ENCODE measurements at places on chromosomes 7 and 10. TPM values are rescaled to one million over a fixed set of nuclear protein-coding genes. Genes with fewer than 3 reads are reported as not detected.

DNA sequence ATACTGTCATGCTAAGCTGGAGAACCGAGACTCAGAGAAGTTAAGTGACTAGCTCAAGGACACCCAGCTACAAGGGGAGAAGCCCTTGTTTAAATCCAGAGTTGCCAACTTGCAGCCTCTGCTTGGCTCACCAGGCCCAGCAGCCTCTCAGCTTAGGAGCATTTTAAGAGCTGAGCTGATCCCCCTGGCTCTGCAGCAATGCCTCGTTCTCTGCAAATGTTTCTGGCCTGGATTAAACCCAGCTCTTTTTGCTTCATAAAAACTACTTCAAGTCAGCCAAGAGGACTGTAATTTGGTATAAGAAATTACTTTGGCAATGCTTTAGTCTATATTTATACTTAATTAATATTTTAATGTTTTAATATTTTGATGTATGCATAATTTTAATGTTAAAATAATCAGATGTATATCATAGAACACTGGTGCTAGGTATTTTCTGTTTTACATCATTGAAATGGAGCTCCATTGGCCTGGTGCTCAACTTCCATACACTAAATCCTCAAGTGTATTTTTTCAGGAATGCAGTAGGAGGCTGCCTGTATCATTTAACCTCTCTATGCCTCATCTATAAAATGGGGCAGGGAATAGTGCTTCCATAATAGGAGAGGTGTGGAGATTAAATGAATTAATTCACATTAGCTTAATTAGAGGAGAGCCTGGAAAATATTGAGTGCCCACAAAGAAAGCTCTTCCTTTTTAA is 184.2 kb downstream of the EMX2 start:
- no peak for DNase-seq

HMX3 gene
- total RNA-seq: not detected

IL6 gene
- total RNA-seq: 6.3 TPM

DNA sequence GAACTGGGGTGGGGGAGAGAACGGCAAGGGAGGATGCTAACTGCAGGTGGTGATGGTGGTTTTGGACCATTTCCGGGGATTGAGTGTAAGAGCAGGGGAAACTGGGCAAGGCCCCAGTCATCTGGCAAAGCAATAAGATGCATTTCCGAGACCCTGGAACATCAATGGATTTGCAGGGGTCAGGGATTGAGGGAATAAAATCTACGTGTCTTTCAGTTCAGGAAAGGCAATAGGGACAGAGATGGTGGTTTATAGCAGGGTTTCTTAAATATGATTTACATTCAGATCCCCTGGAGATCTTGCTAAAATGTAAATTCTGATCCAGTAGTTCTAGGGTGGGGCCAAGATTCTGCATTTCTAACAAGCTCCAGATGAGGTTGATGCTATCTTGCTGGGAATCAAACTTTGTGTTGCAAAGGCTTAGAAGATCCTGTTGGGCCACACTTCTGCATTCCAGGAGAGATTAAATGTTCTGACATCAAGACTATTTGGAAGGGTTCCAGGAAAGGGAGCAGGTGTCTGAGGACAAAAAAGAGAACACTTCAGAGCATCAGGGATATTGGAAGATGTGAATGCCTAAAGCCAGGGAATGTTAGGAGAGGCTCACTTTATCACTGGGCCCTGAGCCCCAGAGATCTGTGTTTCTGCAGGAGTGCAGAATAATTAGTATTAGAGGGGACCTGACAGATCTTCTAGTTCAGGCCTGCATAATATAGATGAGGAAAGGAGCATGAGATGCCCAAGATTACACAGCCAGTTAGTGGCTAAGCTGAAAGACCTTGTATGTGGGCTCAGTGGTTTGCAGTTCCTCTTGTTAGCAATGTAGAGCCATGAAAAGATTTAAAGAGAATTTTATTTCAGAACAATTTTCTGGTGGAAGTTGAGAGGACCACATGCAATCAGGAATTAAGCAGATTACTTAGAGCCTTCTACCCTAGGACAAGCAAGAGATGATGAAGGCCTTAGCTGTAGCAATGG is 32.4 kb downstream of the BLNK start:
- DNase-seq: no peak

- DNase-seq: no peak
Measured at GRCh38 chr7:27636326-27637006, 26.2 kb downstream of the HIBADH start.

DNA sequence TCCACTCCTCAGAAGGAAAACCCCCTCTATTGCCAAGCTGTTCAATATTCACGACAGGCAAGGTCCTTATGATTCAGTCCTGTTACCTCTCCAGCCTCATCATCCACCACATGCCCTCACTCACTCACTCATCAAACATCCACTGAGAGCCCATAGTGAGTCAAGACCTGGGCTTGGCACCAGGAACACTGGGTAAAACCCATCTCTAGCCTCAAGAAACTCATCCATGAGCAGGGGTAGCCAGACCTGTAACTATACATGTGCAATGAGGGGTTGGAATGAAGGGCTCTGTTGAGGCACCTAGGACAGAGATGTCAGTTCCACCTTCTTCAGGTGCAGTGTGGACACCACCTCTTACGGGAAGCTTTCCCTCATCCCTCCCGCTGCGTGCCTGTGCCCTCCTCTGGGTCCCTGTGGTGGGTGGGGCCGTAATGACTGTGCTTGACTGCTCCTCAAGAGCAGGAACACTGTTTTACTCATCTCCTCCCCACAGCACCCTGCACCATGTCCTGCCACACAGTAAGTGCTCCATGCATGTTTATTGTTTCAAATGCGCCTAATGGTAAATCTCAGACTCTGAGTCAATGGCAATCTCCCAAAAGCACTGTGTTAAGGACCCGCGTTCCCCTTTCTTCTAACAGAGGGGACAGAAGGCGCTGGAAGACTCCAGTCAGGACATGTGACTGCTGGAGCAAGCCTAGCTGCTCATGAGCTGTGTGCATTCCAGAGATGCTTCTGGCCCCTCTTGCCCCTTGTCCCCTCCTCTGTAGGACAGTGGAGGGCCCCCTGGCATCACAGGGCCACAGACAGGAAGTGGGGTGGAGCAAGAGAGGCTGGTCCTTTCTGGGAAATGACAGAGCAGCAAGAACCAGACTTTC is 95.4 kb downstream of the HIPK2 start:
- DNase-seq: no peak

GPR26 gene
- not detected for total RNA-seq

GRCh38 chr10:103576862-103577261 is 83.4 kb downstream of the NEURL1 start:
- no peak for DNase-seq

EBF3 gene
- total RNA-seq: not detected

- DNase-seq: no peak
Measured at GRCh38 chr7:116653204-116653603, 18.8 kb upstream of the MET start.

MDH2 gene
- 125 TPM for total RNA-seq

DNA sequence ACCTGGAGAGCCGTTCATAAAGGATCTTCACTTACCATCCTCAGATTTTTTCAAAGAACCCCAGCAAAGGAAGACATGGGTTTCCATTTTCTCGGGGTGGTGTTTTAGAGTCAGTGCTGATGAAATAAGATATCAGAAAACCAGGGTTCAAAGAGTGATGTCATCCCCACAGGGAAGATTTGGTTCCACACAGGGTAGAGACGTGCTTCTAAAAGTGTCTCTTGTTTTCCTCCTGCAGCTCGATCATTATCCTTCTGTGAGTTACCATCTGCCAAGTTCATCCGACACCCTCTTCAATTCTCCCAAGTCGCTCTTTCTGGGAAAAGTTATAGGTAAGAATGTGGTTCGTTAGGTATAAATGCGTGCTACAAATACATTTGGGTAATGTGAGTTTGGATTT is 323.8 kb upstream of the C7orf33 start:
- DNase-seq: no peak

DNA sequence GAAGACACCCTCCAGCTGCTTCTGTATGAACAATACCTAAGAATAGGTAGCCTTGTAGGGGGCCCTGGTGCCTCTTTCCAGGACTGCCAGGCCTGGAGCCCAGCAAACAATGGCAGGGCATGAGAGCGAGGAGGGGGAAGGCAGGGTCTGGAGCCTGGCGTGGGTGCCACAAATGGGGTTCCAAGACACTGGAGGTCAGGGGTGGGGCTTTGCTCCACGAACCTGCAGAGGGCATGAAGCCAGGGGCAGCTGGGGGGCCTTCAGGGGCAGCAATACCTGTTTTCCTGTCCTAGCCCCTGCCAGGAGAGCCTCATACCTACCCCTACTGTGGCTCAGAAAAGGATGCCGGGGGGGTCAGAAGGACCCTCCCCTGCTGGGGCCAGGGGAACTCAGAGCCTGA is 61.6 kb downstream of the SLC29A4 start:
- DNase-seq: no peak

DNA sequence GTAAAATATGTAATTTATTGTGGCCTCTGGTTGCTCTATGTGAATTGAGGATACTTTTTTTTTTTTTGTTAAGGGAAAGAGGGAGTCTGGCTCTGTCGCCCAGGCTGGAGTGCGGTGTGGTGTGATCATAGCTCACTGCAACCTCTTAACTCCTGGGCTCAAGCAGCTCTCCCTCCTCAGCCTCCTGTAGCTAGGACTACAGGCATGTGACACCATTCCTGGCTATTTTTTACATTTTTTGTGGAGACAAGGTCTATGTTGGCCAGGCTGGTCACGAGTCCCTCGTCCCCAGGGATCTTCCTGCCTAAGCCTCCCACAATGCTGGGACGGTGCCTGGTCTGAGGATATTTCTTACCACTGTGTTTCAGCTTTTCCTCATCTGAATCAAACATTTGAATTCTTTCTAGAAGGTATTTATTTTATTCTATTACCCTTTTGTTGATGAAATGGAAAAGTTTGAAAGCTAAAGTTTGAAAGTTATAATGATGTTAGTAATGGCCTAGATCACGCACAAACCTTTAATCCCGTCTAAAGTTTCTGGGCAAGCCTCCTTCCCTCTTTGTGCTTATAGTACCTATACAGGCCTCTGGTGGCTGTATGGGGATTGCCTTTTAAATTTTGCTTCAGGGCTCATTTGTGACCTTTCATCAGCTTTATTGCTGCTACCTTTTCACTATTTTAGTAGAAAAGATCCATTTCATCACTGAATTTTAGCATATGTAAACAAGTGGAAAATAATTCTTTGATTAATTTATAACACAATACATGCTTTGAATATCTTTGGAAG is 2.0 kb downstream of the IFRD1 start:
- peak; percentile 73 for DNase-seq

- DNase-seq: no peak
Measured at GRCh38 chr7:156999958-157000726, 10.3 kb downstream of the MNX1 start.

- DNase-seq: no peak
Measured at GRCh38 chr7:6256677-6257535, 15.5 kb downstream of the CYTH3 start.

UNCX gene
- not detected for total RNA-seq

DNA sequence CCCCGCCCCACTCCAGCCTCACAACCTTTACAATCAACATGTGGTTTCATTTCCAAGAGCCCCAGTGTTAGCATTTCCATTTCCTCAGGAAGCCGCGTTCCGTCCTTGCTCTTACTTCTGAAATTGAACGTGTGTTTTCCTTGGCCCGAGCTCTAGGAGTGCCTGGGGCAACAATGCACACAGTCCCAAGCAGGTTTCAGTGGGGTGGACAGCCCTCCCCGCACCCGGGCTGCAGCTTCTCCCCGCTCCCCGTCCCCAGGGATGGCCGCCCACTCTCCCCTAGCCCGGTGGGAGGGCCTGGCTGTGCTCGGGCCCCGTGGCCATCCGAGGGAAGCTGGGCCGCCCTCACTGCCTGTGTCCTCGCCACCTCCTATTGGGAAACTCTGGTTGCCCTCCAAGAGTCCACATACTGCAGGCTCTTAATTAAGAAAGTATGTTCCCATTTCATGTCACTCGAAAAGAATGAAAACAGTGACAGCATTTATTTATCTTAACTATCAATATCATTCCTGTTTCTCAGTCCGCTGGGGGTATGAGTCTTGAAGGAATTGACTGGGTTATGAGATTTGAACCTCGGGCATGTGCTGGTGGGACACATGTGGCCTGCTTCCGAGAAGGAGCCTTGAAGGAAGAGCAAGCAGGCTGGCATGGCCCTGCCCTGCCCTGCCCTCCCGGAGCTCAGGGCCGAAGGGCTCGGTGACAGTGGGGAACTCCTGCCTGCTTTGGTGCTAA is 163.8 kb downstream of the GRK5 start:
- DNase-seq: peak; percentile 84

- DNase-seq: no peak
Measured at GRCh38 chr10:128377988-128378387, 251.8 kb upstream of the MKI67 start.
